Epithelial cell of esophagus (primary cell): ENCODE measurements at places on chromosomes 2 and 18.
A peak's percentile ranks its signal among the peaks of the same experiment; 100 is the strongest.

- DNase-seq, result peak; percentile 96
Observed at GRCh38 chr2:163748420-163748819, 12.6 kb upstream of the FIGN start.

GRCh38 chr2:140117386-140117785, 1337.2 kb upstream of the NXPH2 start:
- DNase-seq, result peak; percentile 11

- no peak for DNase-seq
Observed at GRCh38 chr2:97775074-97775473, 61.7 kb downstream of the ZAP70 start.

- DNase-seq, result no peak
Observed at GRCh38 chr2:42495611-42496010, 1.8 kb upstream of the KCNG3 start.

GRCh38 chr2:235769046-235769445, 275.2 kb downstream of the AGAP1 start:
- peak; percentile 66 for DNase-seq
